ENCODE measurements at places on chromosomes 3 and 15.

DNA sequence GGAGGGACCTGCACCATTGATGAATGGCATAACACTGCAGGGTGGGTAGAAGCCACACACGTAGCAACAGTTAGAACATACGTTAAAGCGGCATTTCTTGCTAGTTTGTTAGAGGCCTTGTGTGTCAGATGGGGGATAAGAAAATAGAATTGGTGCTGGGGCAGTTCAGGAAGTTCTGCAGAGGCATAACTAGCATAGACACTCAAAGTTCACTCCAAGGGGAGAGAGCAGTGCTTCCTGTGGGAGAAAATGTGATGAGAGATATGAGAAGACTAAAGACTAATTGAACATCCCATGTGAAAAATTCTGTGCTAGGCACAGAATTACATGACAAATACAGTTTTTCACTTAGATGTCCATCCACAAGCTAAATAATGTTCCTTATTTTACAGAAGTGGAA is 327.1 kb downstream of the ZNF621 start:
- DNase-seq: no peak

DNA sequence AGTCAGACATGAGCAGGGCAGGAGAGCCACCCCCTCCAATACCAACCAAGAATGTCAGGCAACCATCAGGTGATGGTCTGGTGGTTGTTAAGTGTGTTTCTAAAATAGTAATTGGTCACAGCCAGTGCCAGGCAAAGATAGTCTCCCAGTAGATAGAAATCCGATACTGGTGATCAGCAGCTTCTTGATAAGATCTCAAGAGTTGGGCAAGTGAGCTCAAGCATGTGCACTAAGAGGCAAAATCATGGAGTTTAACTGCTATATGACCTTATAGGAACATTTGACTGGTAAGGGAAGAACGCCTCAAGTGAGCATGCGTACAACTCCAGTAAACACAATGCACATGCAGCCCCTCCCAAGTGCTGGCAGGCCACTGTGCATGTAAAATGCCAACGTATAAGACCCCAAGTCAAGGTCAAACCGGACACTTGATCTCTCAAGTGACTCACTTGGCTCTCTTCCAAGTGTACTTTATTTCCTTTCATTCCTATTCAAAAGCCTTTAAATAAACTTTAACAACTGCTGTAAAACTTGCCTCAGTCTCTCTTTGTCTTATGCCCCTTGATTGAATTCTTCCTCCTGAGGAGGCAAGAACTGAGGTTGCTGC is 36.0 kb upstream of the CBLB start:
- DNase-seq: no peak

DNA sequence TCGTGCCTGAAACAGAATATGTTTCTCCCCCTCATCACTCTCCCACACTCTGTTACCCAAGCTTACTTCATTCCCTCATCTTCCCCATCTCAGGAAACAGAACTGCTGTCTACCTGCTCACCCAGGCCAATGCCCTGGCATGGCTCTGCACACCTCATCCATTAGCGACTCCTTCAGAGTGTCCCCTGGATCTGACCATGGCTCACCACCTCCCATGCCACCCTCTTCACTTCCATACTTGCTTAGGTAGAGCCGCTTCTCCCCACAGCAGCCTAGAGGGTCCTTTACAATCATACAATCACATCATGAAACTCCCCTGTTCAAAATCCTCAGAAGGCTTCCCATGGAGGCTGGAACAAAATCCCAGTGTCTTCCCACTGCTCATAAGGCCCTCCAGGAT is 33.9 kb upstream of the RAD18 start:
- DNase-seq: no peak

GRCh38 chr3:60392501-60392900 is 858.8 kb downstream of the FHIT start:
- DNase-seq: no peak

DNA sequence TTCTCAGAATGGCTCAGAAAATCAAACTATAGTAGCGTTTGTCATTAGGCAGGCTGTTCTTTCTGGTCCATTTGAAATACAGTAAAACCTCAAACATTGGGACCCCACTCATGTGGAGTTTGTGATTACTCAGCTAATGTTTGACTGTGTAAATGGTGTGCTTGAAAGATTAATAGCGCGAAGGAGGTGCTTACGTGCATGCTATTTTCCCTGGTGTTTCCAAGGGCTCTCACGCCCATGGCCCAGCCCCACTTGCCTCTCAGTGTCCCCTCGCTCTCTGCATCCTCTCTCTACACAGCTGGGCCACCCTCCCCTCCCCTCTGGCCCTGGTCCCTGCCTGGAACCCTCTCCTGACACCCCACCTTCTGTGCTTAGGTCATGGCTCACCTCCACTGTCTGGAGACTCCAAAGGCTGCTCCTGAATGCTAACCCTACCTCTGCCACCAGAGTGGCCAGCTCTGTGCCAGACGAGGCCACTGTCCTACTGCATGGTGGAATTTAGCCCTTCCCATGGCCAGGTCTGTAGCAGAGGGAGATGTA is 194.2 kb downstream of the PLCL2 start:
- no peak for DNase-seq

DNA sequence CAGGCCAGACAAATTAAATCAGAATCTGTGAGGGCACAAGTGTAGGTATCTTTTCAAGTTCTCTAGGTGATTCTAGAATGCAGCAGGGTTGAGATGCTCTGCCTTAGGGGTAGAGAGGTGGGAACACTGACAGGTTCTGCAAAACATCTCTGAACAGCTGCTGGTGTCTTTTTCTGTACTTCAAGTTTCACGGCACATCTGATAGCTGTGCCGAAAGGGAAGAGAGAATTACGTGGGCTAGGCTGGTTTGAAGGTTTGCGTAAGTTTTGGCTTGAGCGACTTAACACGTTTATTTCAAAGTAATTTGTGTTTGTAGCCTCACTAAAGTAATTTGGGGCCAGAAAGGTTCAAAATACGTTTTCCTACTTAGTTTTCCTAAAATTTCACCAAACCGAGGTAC is 22.5 kb downstream of the PXK start:
- no peak for DNase-seq

GRCh38 chr3:169790687-169791429 is 17.7 kb downstream of the MYNN start:
- DNase-seq: no peak

- DNase-seq: no peak
These were observed 181.6 kb downstream of the MEGF11 start for GRCh38 chr15:66071921-66072295.

- no peak for DNase-seq
These were observed 99.9 kb downstream of the ADAMTS17 start for GRCh38 chr15:100241572-100242482.

GRCh38 chr3:47636225-47636624 is 57.6 kb upstream of the CSPG5 start:
- no peak for DNase-seq

GRCh38 chr3:174125267-174125824 is 727.8 kb downstream of the NLGN1 start:
- DNase-seq: no peak

GRCh38 chr15:36898536-36899126 is 201.7 kb downstream of the MEIS2 start:
- no peak for DNase-seq

DNA sequence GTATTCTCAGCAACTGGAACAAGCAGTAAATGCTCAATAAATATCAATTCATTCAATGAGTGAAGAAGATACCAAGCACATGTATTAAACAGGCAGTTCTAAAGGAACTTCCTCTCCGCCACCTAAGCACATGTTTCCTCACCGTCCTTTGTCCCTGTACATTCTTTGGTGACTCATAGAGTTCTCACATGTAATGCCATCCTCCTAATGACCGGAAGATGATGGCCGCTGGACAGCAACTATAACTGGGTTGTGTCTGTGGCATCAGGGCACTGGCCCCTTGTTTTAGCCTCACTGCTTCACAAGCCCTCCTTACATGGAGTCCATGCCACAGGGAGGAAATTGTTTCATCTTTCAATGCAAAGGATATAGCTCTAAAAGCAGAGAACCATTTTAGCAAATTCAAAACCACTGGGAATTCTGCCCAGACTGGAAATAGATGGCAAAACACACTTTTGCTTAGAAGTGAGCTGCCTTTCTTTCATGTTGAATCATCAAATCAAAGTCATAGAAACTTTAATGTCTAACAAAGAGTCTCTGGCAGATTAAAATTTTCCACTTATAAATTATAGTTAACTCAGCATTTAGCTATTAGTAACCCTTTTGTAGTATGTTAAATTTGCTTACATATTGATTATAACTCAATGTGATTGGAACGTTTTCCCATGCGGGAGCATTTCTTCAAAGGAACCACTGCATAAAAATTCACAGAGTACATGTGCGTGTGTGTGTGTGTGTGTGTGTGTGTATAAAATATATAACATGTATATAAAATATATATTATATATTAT is 74.1 kb downstream of the GAP43 start:
- DNase-seq: no peak

DNA sequence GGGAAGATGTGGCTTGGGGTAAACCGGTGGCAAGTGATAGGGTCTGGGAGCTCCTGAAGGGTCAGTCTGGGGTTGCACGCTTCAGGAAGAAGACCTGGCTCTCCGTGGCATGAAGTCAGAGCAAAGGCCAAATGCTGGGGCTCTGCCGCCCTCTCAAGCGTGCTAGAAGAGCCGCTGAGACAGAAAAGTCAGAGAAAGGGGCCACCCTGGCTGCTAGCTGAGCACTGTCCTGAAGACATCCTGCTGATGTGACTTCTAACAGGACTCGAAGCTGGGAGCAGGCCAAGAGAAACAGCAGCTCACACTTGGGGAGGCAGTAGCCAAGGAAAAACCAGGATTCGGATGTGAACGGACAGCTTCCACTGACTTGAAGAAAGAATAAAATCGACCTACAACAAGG is 270.4 kb downstream of the OCA2 start:
- no peak for DNase-seq

- no peak for DNase-seq
These were observed 870.2 kb downstream of the SI start for GRCh38 chr3:164208048-164208447.

GRCh38 chr3:143070977-143071551 is 48.5 kb upstream of the CHST2 start:
- no peak for DNase-seq

- no peak for DNase-seq
These were observed 304.4 kb downstream of the DOCK3 start for GRCh38 chr3:50978991-50979667.

- DNase-seq: no peak
These were observed 11.6 kb downstream of the ATOSA start for GRCh38 chr15:52667597-52667996.

- no peak for DNase-seq
These were observed 165.2 kb upstream of the NUDT16 start for GRCh38 chr3:131216330-131216729.

DNA sequence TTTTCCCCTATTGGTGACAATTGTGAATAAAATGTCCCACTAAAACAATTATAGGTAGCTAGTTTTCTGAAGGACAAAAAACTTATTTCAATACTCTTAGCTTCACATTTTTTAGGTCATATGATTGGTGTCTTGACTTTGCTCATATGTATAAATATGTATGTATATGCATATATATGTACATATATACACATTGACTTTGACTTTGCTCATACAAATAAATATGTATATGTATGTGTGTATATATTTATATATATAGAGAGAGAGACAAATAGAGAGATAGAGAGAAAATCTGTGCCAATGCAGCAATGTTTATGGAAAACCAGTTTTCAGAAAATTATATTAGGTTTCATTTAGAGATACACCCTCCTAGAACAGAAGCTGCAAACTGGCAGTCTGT is 5.7 kb downstream of the MDFIC2 start:
- DNase-seq: no peak

GRCh38 chr3:112078125-112079083 is 7.8 kb upstream of the C3orf52 start:
- no peak for DNase-seq

- no peak for DNase-seq
These were observed 29.6 kb downstream of the SFMBT1 start for GRCh38 chr3:53016236-53016635.

DNA sequence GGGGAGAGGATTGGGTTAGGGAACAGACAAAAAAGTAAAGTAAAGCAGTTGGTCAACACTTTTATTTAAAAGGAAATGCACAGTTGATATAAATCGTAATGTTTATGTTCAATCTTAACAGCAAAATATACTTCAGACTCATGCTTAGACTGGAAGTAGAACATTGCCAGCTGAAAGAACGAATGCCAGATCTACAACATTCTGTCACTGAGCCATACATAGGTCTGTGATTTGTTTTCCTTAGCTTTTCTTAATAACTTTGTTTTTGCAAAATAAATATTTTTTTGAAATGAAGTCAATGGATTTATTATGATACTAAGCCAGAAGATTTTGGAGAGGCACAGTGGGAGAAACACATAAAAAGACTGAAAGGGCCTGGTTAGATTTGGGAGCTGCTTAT is 62.0 kb downstream of the LEKR1 start:
- no peak for DNase-seq

DNA sequence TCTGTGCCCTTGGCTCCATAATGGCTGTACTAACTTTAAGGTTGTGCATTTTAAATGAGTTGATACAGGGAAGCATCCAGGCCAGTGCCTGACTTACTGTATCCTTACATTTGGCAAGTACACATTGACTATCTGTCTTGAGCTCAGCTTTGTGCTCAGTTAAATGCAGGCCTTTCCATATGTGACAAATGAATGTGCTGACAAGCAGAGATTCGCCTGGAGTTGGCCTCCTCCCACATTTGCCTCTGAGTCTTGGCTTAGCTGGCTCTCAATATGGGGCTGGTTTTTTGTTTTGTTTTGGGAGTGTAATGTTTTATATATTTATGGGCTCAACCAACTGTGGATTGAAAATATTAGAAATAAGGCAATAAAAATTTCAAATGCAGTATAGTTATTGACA is 29.7 kb downstream of the TRIM71 start:
- no peak for DNase-seq

DNA sequence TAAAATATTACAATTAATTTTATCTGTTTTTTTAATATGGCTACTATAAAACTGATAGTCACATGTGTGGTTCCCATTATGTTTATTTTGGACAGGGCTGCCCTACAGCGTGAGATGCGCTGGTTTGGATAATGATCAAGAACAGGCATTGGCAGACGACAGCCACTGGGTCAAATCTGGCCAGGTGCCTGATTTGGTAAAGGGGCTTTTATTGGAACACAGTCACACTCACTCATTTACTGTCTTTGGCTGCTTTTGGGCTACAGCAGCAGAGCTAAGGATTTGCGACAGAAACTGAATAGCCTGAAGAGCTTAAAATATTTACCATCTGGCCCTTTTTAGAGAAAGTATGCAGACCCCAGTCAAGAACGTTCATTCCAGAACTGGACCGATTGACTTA is 724.2 kb upstream of the CFAP20DC start:
- DNase-seq: no peak

DNA sequence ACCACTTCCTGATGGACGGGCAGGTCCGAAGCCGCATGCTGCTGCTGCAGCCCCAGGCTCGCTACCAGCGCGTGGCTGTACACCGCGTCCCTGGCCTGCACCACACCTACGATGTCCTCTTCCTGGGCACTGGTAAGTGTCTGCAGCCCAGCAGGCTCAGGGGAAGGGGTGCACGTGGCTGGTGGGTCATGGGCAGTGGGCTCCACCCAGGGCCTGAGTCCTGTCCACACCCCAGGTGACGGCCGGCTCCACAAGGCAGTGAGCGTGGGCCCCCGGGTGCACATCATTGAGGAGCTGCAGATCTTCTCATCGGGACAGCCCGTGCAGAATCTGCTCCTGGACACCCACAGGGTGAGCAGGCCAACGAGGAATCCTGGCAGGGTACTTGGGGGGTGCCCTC is 8.7 kb downstream of the CIB1 start:
- DNase-seq: no peak

Measured in GM12878 (cell line).